Mucosa of gallbladder (tissue), 1 donor: ENCODE measurements at places on chromosomes 12 and 14.

DNA sequence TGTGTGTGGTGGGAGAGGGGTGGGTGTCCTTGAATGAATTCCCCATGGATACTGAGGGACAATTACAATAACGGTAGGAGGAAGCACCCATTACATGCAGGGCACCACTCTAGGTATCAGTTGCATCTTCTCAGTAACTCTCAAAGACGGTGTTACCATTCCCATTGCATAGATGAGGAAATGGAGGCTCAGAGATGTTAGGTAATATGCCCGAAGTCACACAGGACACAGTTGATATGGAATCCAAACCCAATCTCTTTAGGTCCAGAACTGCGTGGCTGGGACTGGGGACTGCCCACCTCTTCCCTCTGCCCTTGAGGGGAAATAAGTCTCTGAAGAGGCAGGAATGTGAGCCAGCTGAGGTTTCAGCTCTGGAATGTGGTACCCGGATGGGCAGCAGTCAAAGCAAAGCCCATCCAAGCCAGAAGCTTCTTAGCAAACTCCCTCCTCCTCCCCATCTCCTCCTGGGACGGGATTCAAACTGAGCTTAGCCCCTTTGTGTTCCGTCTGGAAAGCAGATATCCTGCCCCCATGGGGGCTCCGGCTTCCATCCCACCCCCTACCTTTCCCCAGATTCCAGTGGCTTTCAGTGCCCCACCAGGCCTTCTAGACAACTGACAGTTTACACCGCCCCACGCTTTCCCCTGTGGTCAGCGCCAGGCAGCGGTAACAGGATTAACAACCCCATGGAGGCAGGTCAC lies 187.5 kb downstream of the RBM19 start:
- DNase-seq, result no peak

GRCh38 chr14:83163016-83163415 lies 1629.4 kb upstream of the SEL1L start:
- DNase-seq, result no peak

DNA sequence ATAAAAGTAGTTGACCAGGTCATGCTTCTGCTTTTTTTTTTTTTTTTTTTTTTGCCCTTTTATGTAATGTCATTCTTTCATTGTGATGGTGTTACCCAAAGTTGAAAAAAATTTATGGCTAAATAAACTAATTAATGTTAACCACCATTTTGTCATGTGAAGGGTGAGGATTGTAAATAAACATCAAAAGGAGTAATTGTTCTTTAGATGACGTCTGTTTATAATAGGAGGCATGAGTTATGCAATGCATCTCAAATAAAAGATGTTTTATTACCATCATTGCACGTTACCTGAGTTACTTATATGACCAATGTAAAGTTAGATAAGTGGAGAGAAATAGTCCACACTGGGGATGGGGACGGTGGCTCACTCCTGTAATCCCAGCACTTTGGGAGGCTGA lies 349.9 kb upstream of the PDE3A start:
- DNase-seq, result no peak

DNA sequence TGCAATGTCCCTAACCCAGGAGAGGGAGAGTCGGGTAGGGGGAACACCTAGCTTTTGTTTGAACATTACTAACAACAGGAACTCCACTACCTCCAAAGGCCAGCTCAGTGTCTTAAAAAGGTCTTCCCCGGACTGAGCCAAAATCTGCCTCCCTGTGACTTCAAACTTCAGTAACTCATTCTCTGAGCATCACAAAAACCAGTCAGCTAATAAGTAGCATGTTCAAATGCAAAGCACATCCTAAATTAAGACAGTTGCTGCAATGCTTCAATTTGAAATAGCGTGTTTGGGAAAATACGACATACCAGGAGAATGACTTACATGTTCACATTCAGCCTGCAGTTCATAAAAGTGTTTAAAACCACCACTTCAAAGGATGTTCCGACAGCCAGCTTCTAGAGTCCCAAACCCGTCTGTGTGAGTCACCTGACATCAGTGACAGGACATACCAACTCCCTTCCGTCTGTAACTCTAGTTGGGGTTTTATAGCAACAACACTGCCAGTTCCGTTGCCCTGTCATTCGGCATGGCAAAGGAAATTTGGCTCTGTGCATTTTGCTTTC lies 13.0 kb downstream of the ZFP36L1 start:
- DNase-seq, result peak; percentile 46

- DNase-seq, result no peak
These were observed 120.6 kb downstream of the PRICKLE1 start for GRCh38 chr12:42468921-42469320.

- DNase-seq, result no peak
These were observed 40.3 kb downstream of the CMKLR1 start for GRCh38 chr12:108298761-108299275.

- no peak for DNase-seq
These were observed 640 bp downstream of the ARMH4 start for GRCh38 chr14:58151133-58152013.

- DNase-seq, result no peak
These were observed 234.5 kb upstream of the PLXNC1 start for GRCh38 chr12:93913845-93914244.

DNA sequence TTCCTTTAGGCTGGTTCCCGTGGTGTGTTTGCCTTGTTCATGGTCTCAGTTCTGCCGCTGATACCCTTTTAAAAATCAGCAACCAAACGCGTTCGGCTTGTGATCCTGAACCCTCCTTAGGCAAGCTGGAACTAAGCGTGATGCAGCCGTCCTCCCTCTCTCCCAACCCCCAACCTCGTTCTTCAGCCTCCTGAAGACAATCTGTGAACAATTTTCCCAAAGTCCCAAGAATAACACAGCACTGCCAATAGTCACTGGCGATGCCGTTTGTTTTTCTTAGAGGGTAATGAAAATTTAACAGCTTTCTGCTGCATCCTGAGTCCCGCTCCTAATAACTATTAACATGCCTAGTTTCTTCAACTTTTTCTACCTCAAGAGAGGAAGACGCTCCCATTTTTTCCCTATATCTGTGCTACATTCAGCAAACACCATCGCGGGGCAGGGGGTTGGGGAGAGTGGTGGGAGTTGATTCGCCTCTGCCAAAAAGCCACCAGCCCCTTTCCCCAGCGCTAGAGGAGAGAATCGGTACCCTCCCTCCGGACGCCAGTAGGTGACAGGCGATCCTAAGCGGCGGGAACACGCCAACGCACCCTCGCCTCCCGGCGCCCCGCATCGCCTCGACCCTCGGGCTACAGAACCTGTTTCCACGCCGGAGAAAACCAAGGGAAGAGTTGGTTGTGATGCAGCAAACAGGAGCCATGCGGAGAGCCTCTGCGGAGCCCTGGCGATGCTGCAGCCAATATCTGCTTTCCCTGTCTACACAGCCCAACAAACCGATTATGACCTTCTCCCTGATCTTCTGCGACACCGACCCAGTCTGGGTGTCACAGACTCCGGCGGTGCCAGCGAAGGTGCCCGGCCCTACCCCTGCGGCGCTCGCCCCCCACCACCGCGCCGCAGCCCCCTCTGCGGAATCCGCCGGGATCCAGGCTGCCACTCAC lies 752 bp downstream of the PRICKLE1 start:
- DNase-seq, result peak; percentile 13

- no peak for DNase-seq
These were observed 109.2 kb upstream of the FUT8 start for GRCh38 chr14:65303190-65303898.

DNA sequence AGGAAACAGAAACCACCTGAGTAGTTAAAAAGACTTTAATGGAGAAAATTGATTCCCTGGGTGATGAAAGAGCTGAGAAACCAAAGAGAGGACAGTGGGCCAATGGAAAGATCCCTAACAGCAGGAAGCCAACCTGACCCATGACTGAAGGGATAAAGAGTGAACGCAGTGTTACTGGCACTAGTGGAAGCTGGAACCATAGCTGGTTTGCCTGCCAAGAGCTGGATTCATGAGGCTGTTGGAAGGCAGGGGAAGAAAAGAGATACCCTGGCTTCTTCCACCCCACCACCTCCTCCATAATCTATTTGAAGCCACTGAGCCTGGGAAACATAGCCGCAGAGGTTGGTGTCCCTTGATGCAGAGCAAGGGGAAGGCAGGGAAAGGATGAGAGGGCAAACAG lies 125.5 kb upstream of the PRKD1 start:
- no peak for DNase-seq

DNA sequence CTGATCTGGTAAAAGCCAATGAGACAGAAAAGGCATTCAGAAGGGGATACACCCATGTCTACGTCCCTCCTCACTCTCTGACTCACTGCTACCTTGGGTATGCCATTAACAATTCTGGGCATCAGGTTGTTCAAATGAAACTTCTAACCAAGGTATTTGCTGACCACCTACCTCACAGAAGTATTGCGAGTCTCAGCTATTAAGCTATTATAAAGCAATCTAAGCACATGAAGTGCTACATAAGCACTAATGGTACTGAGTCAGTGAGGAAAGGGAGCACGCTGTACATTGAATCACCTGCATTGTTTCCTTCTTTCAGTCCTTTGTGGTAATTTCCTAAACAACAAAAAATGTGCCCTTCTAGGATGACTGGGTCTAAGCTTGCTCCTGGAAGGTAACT lies 62.8 kb upstream of the CCDC91 start:
- no peak for DNase-seq

- peak; percentile 66 for DNase-seq
These were observed 11.4 kb upstream of the DNAL1 start for GRCh38 chr14:73633116-73634010.

DNA sequence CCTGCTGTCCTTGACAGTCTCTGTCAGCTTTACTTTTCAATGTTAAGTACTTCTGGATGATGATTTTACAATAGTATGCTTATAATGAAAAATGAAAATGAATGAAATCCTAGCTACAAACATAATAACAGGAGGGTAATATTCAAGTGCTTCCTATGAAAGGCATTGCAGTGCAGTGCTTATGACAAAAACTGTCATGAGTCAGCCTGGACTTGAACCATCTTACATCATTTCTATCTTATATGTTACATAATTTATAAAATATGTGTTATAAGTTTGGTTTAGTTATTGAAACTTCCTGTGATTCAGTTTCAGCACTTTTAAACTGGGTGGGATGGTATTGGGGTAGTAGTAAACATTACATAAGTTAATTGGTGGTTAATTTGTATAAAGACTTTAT lies 451.7 kb downstream of the TMEM117 start:
- no peak for DNase-seq

GRCh38 chr12:75289753-75290152 lies 40.4 kb downstream of the CAPS2 start:
- no peak for DNase-seq

DNA sequence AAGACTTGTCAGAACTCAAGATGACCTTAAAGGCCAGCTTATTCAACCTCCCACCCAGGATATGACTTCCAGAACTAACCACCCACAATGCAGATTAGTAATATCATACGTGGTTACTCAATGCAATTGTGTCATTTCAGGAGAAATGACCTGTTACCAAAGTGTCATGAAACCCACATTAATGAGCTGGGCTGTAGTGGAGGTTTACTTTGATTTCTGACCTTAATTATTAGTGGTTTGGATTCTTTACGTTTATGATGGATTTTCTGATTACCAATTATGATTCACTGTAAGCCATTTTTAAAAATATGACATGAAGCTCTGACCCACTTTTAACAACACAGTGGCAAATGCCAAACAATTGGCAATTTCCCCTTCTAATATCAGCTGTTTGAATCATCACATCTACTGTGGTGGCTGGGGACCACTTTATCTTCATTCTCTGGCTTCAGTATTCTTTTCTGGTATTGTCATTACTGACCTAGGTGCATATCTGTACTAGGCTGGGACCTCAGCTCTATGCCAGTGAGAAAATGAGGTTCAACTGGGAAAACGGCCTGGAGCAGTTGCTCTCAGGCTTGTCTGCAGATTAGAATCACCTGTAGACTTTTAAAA lies 223.3 kb downstream of the RGS6 start:
- DNase-seq, result no peak
